ENCODE measurements at places on chromosomes 6 and 20.
A peak's percentile ranks its signal among the peaks of the same experiment; 100 is the strongest.

DNA sequence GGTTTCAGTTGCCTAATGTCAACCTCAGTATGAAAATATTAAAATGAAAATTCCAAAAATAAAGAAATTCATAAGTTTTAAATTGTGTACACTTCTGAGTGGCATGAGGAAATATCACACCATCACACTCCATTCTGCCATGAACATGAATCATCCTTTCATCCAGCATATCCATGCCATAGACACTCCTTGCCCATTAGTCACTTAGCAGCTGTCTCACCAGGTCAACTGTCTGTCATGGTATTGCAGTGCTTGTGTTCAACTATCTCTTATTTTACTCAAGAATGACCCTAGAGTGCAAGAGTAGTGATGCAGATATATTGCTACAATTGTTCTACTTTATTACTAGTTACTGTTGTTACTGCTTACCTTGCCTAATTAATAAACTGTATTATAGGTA is 712.4 kb downstream of the EPHA7 start:
- no peak for DNase-seq

DNA sequence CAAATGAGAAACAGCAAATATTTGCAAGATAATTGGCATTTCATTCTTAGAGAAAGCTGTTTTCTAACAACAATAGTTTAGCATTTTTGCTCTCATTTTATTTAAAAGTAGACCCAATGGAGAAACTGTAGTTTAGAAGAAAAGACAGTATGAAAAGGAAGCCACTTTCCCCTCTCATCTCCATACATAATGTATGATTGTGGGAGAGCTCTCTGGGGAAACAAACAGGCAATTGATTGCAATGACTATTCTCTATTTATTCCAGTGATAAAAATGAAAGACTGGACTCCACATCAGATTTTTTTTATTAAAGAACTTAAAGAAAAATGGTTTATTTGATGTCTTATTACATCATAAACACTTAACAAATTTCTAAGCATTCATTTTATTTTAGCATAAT is 116.8 kb upstream of the SASH1 start:
- DNase-seq, result no peak

DNA sequence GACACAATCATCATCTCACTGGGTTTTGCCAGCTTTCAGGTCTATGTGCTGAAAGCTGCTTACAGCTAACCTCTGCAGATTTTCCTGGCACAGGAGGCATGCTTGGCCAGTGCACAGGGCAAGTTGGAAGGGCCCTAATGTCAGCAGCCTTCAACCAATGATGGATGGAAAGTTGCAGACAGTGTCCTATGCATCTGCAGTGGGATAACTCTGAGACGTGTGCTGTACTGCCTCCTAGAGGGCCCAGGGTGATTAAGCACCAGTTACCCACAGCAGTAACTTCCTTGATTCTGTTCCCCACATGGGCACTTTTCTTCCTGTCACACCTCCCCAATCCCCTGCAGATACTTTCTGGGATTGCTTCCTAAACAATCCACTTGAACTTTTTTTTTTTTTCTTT is 38.6 kb downstream of the OVOL2 start:
- DNase-seq, result peak; percentile 79

- no peak for DNase-seq
Observed at GRCh38 chr6:14546036-14546435, 428.5 kb downstream of the CD83 start.

GRCh38 chr6:109292983-109293586 is 89.2 kb downstream of the CD164 start:
- no peak for DNase-seq

GRCh38 chr6:7773322-7773721 is 47.4 kb downstream of the BMP6 start:
- no peak for DNase-seq

DNA sequence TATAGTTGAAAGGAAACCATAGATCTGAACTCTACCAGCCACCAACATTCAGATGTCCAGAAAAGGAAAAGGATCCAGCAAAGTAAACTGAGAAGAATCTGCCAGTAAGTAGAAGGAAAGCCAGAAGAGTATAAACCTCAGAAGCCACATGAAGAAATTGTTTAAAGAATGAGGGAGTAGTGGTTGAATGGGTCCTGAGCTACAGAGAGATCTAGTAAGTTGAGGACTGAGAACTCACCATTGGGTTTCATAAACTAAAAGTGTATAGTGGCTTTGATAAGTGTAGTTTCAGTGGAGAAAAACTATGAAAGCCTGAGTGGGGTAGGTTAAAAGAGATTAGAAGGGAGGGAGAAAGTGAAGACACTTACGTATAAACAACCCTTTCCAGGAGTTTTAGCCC is 32.0 kb upstream of the SUMO4 start:
- DNase-seq, result peak; percentile 16

DNA sequence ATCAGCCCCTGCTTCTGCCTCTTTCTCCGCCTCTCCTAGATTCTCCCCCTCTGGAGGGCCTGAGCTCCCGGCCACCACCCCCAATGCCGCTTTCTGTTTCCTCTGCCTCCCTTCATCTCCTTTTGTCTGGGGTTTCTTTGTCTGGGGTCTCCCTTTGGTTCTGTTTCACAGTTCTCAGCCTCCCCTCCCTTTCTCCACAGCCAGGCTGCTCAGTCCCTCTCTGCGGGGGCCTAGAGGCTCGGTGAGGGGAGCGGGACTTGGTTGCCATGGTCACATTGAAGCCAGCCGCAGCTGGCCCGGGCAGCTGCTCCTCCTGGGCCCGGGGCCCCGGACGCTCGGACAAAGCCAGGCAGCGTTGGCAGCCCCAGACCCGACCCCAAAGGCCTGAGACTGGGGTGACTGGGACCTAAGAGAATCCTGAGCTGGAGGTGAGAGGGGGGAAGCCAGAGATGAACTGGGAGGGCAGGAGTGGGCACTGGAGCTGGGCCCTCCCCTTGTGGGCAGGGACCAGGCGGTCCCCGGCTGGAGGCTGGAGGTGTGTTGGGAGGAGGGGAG is 3.5 kb upstream of the DDR1 start:
- peak; percentile 14 for DNase-seq

GRCh38 chr6:87728706-87729105 is 26.7 kb upstream of the AKIRIN2 start:
- DNase-seq, result no peak

GRCh38 chr20:15446373-15446772 is 1109.0 kb upstream of the FLRT3 start:
- no peak for DNase-seq

GRCh38 chr6:2534406-2535042 is 216.2 kb downstream of the MYLK4 start:
- DNase-seq, result no peak

DNA sequence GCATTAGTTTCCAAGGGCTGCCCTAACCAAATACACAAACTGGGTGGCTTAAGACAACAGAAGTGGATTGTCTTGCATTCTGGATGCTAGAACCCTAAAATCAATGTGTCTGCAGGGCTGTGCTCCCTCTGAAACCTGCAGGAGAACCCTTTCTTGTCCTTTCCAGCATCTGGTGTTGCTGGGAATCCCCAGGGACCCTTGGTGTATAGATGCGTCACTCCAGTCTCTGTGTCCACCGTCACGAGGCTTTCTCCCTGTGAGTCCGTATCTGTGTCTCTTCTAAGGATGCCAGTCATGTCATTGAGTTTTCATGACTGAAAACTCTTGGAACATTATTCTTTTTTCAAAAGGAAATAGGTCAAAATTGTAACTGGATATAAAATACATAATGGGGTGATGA is 142.9 kb downstream of the RNASET2 start:
- no peak for DNase-seq

DNA sequence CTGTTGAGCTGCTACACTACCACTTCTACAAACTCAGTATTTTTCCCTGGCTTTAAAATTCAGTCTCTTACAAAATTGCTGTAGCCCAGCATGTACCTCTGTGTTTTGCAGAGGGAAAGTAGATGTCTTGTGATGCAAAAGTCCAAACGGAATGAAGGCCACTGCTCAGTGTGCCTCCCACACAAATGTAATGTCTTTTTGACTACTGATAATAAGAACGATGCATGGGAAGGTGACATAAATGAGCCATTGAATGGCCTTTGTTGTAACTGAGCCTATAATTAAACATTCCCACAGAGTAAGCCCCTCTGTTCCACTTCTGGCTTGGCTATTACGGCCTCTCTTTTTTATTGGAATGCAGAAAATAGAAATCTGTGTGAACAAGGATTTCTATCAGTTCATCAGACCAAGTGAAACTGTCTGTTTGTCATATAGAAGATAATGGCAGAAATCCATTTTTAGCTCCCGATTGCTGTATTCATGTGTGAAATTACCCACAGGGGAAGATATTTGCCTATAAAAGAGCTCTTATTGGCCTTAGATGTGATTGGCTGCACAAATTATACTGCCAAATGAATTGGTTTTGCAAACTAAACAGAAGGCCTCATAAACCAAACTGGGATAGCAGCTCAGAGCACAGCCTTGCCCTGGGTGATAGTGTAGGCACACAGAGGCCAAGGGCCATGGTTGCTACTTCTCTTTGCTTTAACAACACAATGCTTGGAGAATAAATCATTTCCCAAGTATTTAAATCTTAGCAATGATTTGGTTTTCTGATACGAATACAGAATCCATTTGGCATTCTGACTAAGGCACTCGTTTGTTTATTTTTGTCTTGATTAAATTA is 241.5 kb upstream of the PLN start:
- DNase-seq, result no peak

- DNase-seq, result no peak
Observed at GRCh38 chr6:32176476-32177182, 745 bp upstream of the AGPAT1 start.

- no peak for DNase-seq
Observed at GRCh38 chr6:89299466-89299850, 15.6 kb downstream of the GABRR2 start.

- no peak for DNase-seq
Observed at GRCh38 chr6:166423051-166423745, 40.5 kb upstream of the MPC1 start.

DNA sequence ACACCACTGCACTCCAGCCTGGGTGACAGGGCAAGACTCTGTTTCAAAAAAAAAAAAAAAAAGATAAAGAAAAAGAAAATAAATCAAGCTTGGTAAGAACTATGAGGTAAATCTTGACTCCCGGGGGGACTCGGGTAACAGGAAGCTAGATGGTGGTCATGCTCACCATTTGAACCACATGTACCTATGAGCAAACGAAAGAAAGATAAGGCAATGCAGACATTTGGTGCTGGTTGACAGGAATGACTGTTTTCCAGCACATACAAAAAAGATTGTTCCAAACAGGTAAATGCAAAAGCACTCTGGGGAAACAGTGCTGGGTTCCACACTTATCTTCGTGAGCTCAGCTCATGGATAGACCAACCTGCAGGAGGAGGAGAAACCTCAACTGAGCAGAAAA is 22.8 kb upstream of the PTPN1 start:
- no peak for DNase-seq

DNA sequence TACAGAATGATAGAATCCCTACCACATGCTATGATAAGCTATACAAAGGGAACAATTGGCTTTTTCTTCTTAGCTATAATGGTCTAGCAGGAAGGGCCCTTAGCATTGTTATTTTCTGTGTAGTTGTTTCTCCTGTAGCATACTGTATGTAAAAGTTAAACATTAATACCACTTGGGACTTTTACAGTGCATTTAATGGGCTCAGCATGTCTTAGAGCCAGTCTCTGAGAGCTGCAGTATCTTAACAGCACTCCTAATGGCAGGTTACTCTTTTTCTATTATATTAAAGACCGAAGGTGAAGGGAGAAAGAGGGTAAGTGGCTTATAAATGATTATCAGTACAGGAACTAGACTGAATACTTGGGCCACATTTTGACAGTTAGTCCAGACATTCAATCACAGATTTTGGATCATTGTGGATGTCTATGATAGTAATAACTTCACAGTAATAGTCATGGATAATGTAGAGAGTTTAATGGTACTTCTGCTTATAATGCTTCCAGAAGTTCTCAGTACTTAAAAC is 290.7 kb downstream of the PHF3 start:
- DNase-seq, result no peak

DNA sequence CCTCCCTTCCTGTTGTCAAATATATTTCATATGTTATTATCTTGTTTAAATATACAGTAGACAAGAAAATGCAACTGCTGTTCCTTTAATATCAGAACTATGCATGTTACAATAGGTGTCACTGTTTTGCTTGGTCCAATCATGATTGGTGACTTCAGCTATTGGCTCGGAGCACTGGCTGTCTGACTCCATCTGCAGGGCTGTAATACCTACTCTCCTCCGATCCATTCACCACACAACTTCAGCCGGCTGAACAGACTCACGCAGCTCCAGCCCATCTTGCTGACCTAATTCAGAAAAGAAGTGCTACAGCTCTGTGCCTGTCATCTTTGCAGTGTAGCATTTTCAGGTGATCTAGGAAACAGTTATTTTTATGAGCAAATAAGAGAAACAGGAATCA is at the start of gene BTBD3:
BTBD3 (plus strand) TSS at position 231 of the 400 bp plus-strand sequence. CDS start 383 bp downstream, outside the sequence.
- peak; percentile 6 for DNase-seq

- DNase-seq, result no peak
Observed at GRCh38 chr6:99092461-99092860, 144.7 kb upstream of the FBXL4 start.

GRCh38 chr6:35516712-35517111 is 4.0 kb upstream of the TULP1 start:
- no peak for DNase-seq

DNA sequence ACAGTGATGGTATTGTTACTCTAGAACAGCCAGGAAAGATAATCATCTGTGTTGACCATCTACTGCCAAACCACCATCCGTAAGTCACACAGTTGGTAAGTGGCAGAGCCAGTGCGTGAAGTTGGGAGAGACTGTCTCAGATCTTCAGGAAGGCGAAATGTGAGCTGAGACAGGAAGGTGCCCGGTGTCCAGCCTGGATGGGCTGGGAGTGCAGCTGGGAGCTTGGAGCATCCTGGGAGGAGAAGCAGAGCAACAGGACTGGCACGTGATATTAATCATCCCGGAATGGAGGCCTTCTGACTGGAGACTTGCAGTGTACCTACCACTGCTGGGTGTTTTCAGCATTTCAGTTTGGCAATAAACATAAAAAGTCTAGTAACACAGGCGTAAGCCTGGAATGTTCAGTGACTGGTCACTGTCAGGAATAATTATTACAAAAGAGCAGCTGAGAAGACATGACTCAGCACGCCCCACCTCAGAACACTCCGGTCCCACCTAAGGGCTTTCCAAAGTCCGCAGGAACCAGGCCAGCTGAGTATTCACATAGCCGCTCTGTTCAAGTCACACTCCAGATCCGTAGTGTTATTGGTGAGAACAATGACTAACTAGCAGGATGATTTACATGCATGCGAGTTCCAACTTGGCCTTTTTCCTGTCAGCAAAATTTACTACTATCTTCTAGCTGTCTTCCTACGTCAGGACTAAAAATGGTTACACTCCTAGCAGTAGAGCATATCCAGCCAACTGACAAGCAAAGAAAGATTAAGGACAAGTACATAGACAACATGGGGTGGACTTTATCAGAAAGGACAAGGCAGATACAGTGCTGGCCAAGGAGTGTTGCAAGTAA is 45.1 kb upstream of the PNRC1 start:
- no peak for DNase-seq

DNA sequence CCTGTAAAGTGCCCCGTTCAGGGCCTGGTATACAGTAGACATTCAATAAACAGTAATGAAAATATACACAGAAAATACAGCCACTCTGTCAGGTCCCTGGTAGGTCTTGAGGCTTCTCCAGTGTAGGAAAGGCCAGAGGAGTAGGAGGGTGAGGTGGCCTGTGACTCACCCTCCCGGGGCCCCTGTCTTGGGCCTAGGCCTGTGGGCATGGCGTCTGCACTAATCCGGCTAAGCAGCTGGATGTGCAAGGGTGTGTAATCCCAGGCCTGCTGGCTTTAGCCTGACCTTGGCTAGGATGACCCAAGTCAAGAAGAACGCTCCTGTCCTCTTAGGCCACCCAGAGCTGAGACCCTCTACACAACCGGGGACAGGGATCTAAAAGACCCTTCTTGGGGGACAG is 84.9 kb downstream of the KCNB1 start:
- DNase-seq, result no peak

GRCh38 chr6:105759015-105759414 is 327.1 kb upstream of the PRDM1 start:
- no peak for DNase-seq
